Activated CD4-positive, alpha-beta T cell treated with anti-CD3 and anti-CD28 coated beads, Interleukin-2, amount 10 ng/mL, durations not matched to agents 7 days and 5 days (primary cell): ENCODE measurements at places on chromosomes 5 and 9. TPM values are rescaled to one million over a fixed set of nuclear protein-coding genes. Genes with fewer than 3 reads are reported as not detected.

ZFP37 gene
- total RNA-seq = 0.52 TPM

- H3K27me3 ChIP-seq = no peaks in the 10 kb centered on the region
- no peak for DNase-seq
- H3K4me3 ChIP-seq = no peak overlapping the region
Measured at GRCh38 chr9:8838136-8838535, 1038.6 kb upstream of the DMAC1 start.

DNA sequence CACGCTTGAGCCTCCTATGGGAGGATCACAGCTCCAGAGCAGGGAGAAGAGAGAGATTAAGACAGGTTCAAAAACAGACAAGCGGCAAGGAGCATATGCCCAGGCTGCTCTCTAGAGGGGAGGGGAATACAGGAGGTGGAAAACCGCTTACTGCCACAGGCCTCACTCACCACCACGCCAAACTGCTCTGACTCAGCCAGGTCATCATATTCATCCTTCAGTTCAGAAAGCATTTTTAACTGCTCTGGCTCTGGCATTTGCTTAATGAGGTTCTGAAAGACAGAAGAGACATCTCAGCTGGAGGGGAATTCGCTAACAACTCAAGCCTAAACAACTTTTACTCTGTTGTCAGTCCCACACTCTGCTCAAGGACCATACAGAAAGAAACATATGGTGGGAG, 40.1 kb downstream of the PCDHGC5 start:
- no peaks in the 10 kb centered on the region for H3K27me3 ChIP-seq
- H3K4me3 ChIP-seq = no peak overlapping the region
- H3K4me1 ChIP-seq = peaks cover 5% of the 10 kb centered on the region

PCA3 gene
- not detected for total RNA-seq

GRCh38 chr9:14899815-14900193, 10.4 kb downstream of the FREM1 start:
- H3K4me1 ChIP-seq = no peaks in the 10 kb centered on the region
- no peaks in the 10 kb centered on the region for H3K36me3 ChIP-seq
- H3K4me3 ChIP-seq = no peak overlapping the region
- no peak for DNase-seq

GDA gene
- not detected for total RNA-seq

DNA sequence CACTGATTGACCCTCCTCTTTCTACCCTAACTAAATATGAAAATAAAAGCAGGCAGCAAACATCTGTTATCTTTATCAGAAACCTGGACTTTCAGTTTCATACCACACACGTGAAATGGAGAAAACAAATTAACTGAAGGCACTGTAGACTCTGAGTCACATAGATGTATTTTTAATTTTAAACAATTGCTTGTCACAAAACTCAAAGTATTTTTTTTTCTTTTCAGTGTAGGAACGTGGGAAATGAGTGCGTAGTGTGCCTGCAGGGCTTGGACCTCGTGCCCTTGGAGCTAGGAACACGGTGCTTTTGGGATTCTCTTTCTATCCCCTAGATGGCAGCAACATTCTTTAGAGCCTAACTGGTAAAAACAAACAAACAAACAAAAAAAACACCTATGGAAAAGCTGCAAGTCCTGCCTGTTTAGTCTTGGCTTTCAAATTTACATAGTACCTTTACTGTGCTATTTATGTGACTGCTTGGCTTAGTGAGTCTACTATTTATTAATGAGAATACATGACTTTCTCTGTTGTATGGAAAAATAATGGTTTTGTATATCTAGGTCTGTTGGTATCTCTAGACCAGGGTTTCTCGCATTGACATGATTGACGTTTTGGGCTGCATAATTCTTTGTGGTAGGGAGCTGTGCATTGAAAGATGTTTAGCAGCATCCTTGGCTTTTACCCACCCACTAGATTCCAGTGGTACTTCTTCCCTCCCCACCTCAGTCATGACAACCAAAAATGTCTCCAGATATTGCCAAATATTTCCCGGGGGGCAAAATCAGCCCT, 16.8 kb upstream of the ACTBL2 start:
- peak overlapping the region; percentile 60 for H3K4me3 ChIP-seq
- DNase-seq = peak; percentile 21
- peaks cover 45% of the 10 kb centered on the region for H3K4me1 ChIP-seq
- H3K27me3 ChIP-seq = peaks cover 4% of the 10 kb centered on the region

PCDHA1 gene
- not detected for total RNA-seq

GRCh38 chr5:56729488-56729887, 85.9 kb upstream of the MAP3K1 start:
- peaks cover 2% of the 10 kb centered on the region for H3K27me3 ChIP-seq
- H3K4me1 ChIP-seq = peaks cover 14% of the 10 kb centered on the region
- no peak overlapping the region for H3K4me3 ChIP-seq

DNA sequence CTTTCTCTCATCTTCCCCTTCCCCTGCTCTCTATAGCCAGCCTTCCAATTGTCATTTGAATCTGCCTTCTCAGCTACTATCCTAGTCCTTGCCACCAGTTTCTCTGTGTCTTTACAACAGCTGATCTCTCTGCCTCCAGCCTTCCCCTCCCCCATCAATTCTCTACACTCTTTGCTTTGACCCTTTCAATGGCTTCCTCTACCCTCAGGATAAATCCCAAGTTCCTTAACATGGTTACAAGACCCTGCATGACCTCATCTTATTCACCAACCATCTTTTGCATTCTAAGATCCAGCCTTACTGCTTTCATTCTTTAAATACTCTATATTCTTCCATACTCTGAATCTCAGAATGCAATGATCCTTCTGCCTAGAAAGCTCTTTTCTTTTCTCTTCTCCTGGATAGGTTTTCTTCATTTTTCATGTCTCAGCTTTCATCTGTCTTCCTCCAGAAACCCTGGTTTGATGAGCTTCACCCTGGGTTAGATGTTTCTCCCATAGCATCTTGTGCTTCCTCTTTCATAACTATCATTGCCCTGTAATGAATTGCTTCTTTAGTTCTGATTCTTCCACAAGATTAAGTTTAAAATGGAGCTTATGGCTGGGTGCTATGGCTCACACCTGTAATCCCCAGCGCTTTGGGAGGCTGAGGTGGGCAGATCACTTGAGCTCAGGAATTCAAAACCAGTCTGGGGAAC, 58.6 kb upstream of the ZSWIM6 start:
- no peak for DNase-seq
- H3K27me3 ChIP-seq = no peaks in the 10 kb centered on the region
- no peaks in the 10 kb centered on the region for H3K36me3 ChIP-seq
- H3K4me3 ChIP-seq = no peak overlapping the region
- H3K4me1 ChIP-seq = peaks cover 34% of the 10 kb centered on the region

DDX46 gene
- total RNA-seq = 70.0 TPM

RAB3C gene
- not detected for total RNA-seq

DNA sequence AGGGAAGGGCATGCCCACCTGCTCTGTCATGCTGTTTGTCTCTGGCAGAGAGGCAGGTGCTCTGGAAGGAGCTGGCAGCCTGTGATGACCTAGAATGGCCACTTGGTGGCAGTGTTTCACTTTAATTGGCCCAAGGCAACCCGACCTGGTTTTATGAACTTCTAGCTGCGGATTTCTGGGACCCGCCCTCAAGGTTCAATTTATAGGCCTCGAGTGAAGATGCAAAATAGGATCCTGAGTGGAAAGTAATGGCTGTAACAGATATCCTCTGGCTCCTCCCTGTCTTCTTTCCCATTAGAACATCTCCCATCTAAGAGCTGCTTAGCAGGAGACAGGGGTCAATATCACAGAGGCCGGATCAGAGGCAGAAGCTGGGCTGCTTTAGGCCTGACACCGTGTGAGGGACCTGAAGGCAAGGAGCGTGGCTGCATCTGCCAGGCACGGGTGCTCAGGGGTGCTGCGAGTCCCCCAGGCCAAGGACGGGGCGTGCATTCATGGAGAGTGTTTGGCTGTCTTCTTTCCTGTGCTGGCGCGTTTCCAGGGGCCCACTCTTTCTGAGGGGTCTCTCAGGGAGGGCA, 56.7 kb upstream of the SLC28A3 start:
- no peaks in the 10 kb centered on the region for H3K36me3 ChIP-seq
- H3K4me3 ChIP-seq = no peak overlapping the region
- H3K27ac ChIP-seq = no peak overlapping the region
- no peaks in the 10 kb centered on the region for H3K4me1 ChIP-seq
- DNase-seq = peak; percentile 69
- no peaks in the 10 kb centered on the region for H3K27me3 ChIP-seq
